ENCODE measurements at places on chromosomes 3 and 15.

DNA sequence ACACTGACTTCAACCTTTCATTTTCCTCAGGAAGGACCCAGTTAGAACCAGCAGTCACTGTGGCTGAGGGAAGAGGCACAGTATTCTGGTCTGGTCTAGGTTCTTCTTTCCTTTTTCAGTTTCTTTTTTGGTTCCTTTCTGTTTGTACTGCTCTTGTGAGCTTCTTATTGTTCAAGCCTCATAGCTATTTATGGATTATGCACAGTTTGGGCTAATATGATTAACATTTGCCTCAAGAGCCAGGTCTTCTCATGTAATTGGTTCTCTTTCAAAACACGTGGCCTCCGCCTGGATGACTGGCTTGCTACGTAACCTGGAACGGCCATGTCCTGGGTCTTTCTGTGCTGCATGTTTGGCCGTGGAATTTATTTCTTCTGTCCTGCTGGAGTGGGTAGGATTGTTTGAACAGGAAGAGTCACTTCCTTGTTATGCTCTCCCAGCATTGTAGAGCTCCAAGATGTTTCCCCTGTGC lies 43.3 kb downstream of the RBMS3 start:
- no peak for DNase-seq

DNA sequence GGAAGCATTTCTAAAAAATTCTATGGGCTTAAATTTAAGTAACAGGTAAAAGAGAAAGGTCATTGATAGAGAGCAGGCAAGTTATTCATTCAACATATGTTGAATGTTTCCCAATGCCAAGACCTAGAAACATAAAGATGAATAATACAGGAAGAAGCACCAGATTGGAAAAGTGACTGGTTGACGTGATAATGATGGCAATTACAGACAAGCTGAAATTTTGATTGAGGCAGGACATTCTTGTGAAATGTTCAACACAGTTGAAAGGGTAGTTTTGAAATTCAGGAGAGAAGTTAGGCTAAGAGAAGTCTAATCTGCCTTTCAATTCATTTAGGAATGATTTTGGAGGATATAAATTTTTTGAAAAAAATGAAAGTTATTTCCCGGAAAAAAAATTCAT lies 536.3 kb upstream of the NAALADL2 start:
- no peak for DNase-seq

- DNase-seq, result no peak
These were observed 27.9 kb downstream of the MCTP2 start for GRCh38 chr15:94259121-94259751.

DNA sequence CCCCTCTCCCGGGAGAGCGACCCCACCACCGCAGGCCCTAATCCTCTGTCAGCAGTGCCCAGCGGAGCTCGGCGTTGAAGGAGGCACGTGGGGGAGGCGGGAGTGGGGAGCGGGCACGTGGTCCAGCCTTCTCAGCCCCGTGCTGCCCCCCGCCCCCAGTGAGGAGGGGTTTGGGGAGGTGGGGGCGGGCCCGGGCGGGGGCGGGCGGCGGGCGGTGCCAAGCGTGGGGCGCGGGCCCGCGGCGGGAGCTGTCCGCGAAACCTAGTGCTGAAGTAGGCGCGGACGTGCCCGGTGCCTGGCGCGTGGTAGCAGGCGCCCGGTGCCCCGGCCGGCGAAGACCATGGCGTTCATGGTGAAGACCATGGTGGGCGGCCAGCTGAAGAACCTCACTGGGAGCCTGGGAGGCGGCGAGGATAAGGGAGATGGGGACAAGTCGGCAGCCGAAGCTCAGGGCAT lies at the start of gene CPLX3:
Gene CPLX3 (plus strand): TSS at position 264 of the 456 bp plus-strand sequence. CDS start 77 bp downstream, at position 341.
- no peak for DNase-seq

- no peak for DNase-seq
These were observed 641.1 kb upstream of the BCHE start for GRCh38 chr3:166478356-166478755.

DNA sequence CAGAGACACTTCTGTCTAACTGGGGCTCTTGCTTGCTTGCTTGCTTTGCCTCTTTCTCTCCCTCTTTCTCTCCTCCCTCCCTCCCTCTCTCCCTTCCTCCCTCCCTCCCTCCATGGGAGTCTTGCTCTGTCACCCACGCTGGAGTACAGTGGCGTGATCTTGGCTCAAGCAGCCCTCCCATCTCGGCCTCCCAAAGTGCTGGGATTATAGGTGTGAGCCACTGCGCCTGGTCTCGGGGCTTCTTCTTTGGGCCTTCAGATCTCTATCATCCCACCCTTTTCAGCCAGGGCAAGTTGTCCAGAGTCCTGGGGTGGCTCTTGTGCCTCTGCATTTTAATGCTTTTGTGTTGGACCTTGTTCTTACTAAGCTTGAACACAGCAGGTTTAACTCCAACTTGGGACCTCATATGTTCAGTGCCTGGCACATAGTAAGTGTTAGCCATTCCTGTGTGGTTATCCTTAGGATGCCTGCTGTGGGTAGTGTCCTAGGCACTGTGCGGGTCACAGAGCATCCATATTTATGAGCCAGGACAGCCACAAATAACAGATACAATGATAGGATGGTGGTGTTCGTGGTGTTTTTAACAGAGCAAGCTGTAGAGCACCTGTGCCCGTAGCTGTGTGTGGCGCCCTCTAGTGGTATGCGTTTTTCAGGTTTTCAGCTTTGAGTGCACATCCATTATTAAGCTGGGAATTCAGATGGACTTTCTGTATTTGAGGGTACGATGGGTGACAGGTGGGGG lies 75.1 kb downstream of the CCK start:
- DNase-seq, result no peak

DNA sequence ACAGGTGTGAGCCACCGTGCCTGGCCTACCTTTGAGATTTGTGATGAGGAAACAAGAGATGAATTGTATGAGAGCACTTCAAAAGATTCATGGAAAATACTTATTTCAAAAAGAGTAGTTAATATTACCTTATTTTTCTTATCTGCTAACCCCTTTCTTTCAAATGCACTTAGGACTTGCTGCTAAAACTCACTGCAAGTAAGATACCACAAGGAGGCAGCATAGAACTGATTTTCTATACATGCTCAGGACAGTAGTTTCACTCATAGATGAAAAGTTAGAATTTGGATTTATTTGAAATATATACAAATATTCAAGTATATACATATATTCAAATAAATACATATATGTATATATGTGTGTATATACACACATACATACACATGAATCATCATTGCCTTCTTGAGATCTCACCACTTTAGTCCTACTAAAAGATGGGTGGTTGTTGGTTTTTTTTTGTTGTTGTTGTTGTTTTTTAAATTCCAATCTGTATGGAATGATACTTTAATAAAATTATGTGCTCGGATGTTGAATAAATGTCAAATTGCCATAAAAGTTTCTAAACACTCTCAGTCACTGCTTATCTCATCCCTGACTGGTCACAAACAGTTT lies 2.4 kb downstream of the CCNDBP1 start:
- DNase-seq, result no peak

DNA sequence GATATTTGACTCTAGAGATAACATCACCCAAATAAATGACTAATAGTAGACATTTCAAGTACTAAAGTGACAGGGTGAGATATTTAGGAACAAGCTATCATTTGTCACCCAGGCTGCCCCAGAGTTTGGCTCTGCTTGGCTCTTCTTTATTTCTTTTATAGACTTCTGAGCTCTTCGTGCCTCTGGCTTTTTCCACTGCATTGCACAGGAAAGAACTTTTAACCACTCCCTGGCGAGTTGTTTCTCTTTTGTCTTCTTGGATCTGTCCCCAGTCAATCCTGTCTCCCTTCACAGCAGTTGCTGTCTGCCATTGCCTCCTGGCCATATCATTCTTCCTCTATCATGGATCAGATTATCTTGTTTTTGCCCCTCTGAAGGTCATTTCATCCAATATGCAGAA lies 339.2 kb upstream of the DCBLD2 start:
- DNase-seq, result no peak

DNA sequence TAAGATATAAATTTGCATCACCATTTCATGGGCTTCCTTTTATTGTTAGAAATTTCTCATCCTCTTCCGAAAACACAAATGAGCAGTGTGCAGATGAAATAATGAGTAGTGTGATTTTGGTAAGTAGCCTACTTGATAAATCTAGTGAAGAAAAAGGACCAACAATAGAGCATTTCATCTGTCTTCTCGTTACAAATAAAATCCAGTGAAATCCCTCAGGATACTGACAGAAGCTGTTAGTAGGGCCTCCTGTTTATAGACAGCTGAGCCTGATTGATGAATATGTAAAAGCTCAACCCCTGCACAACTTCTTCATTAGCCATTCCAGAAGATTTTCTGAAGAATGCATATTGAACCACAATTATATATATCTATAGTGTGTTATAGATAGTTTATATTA lies 363.7 kb upstream of the EPHA6 start:
- no peak for DNase-seq

GRCh38 chr3:74489050-74489792 lies 125.2 kb downstream of the CNTN3 start:
- DNase-seq, result no peak

DNA sequence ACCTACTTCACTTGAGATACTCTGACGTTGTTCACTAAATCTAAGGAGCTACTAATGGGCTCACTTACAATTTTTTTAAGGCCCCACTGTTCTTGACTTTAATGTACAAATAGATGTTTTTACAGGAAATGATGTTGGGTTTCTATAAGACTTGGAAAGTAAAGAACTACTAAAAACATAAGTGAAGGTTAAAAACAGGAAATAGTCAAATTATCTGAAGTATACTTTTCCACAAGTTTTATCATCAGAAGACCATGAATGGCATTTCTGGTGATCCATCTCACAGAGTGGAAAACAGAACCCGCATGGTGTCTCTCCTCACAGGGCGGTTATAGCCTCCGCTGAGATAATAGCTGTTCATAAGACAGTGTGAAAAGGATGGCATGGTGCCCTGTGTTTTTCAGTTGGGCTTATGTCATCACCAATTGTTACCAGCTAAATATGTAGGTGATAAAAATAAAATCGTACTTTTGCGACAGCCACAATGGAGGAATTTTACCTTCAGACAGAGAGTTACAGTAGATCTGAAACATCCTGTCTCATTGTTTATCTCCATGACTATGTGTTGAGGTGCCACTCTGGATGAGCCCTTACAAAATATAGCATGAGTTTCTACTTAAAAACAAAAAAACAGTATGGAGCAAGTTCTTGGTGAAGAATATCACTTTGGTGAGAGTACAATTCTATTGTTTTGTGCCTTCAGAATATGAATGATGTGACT lies 462.4 kb downstream of the RAP2B start:
- no peak for DNase-seq

DNA sequence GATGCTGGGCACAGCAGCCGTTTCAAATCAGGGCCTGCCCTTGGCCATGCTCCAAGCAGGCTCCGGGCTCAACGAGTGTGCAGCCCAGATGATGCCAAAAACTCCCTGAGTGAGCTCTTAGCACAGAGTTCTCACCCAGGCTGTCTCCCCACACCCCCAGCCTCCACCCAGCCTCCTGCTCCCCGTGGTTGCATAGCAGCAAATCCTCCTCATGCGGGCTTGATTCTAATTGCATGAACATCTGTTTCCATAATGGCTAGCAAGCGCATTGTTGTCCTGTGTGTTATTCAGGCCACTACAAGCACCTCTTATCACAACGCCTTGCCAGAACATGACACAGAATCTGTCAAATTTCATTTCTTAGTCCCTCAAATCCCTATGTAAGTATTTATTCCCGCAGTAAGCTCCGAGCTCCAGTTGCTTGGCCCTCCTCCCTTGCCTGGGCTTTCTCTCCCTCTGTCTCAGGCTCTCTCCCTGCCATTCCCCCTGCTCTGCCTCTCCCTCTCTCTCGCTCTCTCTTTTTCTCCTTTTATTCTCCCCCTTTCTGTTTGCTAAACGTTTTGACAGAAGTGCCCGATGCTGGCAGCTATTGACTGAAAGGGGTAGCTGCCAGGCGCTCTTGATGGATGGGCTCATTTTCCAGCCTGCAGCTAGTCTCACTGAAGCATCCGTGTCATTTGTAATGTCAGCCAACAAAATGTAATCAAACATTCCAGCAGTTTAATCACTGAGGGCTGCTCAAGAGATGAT lies 306.5 kb downstream of the IL20RB start:
- no peak for DNase-seq

GRCh38 chr3:11784971-11785377 lies 61.7 kb downstream of the TAMM41 start:
- no peak for DNase-seq

DNA sequence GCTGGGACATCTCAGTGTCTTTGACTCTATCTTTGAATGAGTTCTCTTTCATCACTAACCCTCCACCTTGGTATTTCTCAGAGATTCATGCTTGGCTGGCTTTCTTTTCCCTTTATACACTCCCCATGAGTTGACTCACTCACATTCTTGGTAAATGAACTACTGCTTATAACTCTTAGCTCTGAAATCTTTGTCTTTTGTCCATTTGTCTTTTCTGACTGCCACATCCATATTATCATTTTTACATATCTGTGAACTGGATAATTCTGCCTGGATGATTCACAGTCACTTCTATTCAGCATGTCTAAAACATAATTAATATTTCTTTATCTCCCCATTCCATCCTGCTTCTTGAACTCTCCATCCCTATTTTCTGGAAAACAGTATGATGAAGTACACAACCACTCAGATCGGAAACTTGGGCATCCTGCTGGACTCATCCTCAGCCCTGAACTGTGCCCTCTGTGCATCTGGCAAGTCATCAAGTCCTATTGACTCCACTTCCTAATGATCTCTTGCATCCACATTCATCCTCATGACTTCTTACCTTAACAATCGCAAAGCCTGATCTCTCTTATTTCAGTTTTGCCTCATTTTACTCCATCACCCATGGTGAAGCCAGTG lies 66.9 kb downstream of the KCNAB1 start:
- DNase-seq, result no peak

GRCh38 chr3:152778022-152778421 lies 56.9 kb upstream of the P2RY1 start:
- DNase-seq, result no peak

GRCh38 chr15:62063825-62064635 lies 2.7 kb upstream of the C2CD4A start:
- DNase-seq, result no peak

DNA sequence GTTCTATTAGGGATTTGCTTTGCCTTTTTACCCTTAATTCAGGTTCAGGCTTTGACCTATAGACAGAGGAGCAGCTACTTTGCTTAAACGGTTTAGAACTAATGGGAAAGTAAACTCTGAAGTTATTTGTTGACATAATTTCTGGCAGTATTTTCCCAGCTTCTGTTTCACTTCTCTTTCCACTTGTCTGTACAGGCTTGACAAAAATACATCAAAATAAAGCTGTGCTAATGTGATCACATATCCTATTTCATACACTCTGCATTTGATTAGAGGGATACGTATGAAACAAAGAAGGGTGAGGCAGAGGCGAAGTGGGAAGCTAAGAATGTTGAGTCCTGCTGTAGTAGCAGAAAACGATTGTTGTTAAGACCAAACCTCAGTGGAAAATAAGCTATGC lies 389.1 kb upstream of the RARB start:
- no peak for DNase-seq

GRCh38 chr3:118781839-118782238 lies 252.8 kb downstream of the IGSF11 start:
- no peak for DNase-seq

GRCh38 chr3:10845839-10846656 lies 30.0 kb downstream of the SLC6A11 start:
- no peak for DNase-seq

- no peak for DNase-seq
These were observed 5.3 kb upstream of the VIPR1 start for GRCh38 chr3:42497009-42497731.

All from esophagus squamous epithelium (tissue), 5 donors.